SHP77 treated with DMSO at 0.1 percent for 48 hours (cell line): ENCODE measurements at places on chromosomes 11 and 22.

DNA sequence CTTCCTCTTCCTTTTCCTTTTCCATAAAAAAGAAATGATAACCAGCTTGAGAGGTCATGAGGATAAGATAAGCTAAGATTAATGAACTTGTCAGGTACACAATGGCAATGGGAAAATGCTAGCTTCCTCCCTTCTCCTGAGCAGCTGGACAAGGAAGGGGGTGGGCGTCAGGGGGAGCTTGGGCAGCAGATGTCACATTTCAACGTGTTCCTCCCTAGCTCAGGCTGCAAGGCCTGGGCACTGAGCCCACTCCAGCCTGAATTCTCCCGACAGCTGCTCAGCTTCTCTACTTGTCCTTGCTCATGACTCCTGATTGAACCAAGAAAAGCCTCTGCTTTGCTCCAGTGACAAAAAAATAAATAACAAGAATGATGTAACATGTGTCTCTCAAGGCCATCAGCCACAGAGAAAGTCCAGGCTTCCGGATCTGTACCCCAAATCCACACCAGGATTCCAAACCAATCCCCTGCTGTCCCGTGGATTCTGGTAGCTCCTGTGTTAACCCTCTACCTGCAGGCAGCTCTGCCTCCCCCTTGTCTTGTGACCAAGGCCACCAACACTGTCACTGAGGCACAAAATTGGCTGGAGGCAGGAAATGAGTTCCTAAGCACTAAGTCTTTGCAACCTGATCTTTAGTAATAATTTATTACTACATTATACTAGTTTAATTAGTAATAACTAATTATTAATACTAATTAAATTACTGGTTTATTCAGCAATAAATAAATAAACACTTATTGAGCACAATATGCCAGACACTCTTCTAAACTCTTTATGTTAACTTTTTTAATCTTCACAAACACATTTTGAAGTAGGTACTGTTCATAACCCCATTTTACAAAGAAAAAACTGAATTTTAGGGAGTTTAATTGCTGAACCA, 146.5 kb downstream of the CCDC34 start:
- peak; percentile 30 for DNase-seq

DNA sequence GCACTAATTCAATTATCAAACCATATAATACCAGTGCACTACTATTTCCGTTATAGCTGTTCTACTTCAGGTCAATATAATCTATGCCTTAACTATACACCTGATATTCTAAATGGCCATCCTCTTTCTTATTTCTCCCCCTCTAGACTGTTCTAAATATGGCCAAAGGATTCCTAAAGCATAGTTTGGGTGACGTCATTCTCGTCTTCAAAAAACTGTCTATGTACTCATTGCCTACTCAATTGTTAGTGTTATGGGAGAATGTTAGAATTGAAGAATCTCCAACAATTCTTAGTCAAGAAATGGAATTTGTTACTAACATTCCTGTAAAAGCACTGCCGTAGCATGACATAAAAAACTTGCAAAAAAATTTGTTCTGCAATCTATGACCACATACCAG, 431.1 kb upstream of the ANO3 start:
- DNase-seq, result no peak

GRCh38 chr11:17846852-17847453, 112.4 kb downstream of the KCNC1 start:
- no peak for DNase-seq

DNA sequence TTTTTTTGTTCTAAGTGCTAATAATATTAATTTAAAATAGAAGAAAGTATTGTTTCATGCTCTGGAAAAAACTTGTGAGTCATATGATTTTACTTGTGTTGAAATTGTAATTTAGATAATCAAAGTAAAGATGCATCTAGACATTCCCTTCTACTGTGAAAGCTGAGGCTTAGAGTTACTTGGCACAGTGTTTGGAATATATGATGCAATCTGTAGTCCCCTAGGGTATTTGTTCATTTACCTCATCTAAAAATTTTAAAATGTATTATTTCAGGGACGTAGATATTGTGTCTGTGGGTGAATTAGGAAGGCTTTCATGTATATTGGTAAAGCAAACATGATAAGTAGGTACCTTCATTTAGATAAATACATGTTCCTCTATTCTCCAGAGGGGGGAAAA, 793.5 kb upstream of the CNTN5 start:
- no peak for DNase-seq

DNA sequence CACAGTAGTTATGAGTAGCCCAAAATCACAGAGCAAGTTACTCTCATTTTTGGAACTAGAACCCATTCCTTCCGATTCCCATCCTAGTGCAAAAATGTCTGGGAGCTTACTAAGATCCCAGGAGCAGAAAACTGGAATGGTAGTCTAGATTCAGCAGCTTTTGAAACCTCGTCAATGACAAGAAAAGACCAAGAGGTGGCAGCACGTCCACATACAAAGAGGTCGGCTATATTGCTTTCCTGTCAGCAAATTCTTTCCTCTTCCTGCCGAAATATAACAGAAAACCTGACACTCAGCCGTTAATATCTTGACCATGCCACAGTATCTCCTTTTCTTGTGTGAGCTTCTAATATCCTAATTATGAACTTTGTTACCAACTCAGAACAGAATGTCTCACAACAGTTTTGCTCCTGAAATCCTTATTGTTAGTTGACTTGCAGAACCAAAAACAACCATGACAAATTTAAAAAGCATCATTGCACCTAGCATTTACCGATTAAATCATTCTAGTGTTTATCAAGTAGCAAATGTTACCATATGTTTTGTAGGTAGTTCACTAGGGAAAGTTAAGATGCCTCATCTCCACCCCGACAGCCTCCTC, 92.8 kb upstream of the OR9G4 start:
- DNase-seq, result no peak

GRCh38 chr11:103202048-103202651, 92.9 kb downstream of the DYNC2H1 start:
- DNase-seq, result no peak

DNA sequence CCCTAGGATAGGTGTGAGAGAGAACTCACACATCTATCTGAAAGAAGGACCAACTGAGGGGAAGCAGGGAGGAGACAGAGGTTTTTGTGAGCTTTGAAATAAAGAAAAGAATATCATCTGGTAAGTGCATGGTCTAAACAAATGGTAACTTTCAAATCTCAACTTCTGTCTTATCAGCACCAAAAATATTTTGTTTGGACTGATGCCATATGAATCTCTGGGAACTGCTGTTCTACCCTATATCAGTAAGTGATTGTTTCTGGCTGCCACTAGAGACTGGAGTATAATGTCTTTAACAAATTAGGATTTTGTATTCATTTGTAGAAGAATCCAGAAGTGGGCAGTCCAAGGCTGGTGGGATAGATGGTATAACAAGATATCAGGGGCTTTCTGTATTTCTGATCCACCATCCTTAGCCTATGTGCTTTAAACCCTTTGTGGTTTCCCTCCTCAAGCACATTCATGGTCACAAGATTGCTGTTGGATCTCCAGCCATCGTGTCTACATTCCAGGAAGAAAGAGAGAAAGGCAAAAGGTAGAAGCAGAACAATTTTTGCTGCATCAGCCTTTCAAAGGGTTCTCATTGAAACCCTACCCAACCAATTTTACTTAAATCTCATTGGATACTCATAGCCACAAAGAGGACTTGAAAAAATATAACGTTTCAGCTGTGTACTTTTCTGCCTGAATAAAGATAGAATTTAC, 4.7 kb downstream of the HEPHL1 start:
- DNase-seq, result no peak

DNA sequence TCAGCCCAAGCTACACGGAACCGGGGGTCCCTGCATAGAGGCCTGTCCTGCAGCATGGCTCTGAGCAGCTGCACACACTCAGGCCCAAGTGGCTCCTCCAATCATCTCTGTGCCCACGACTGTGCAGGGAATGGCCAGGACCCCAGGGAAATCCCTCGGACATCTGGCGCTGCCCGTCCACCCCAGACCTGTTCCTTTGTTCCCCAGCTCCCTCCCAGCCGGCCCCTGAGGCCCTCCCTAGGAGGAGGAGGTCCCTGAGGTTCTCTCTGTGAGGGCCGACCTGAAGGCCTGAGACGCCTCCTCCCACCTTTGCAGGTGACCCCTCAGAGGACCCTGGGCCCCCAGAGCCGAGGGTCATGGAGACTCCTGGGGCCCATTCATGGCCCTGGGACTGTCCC, 1.1 kb downstream of the MLC1 start:
- DNase-seq, result no peak

- no peak for DNase-seq
Observed at GRCh38 chr11:116333001-116333535, 439.7 kb downstream of the BUD13 start.

DNA sequence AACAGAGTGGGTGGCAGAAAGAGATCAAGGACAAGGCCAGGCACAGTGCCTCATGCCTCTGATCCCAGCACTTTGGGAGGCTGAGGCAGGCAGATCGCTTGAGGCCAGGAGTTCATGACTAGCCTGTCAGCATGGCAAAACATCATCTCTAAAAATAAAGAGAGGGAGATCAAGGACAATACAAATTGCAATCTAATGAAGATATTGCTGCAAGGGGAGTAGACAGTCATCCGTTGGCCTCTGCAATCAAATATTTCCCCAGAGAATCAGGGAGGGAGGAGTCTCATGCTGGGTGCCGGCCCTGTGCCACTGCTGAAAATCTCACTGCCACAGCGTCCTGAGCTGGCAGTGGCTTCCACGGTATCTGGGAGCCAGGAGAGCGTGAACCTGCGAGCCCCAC, 19.4 kb upstream of the IL17RA start:
- no peak for DNase-seq

DNA sequence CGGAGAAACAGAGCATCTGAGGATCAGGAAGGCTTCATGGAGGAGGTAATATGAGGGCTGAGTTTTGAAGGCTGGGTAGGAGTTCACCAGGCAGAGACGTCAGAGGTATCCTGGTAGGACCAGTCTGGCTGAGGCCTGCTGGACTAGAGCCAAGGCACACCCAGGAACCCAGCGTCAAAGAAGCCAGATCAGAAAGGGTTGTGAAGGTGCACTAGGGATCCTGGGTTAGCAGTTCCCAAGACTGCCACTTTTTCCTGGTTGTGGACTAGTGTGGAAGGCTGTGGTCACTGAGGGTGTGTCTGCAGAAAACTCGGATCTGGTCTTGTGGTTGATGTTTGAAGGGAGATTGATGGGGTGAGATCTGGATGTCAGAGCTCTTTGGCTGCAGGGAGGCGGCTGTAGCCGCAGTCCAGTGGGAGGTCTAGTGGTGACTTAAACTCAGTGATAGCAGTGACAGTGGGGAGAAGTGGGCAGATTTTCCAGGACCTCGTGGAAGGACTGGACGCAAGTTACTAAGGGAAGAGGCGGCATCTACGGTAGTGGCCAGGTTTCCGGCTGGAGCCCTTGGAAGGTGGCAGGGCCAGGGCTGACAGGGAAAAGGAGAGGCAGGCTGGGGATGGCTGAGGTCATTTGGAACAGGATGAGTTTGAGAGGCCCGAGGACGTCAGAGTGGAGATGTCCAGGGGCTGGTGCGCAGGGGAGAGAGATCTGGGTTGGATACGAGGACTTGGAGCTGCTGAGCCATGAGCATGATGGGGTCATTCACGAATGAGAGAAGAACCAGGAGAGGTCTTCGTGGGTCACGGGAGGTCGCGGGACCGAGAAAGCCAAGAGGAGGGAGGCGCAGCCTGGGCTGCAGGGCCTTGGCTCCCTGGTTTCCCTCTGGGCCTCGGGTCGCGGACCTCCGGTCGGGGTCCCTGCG, 10.9 kb downstream of the RELA start:
- no peak for DNase-seq

- DNase-seq, result no peak
Observed at GRCh38 chr22:39738746-39739145, 154.8 kb downstream of the ENTHD1 start.

- no peak for DNase-seq
Observed at GRCh38 chr22:43053176-43053575, 36.0 kb downstream of the TTLL1 start.

DNA sequence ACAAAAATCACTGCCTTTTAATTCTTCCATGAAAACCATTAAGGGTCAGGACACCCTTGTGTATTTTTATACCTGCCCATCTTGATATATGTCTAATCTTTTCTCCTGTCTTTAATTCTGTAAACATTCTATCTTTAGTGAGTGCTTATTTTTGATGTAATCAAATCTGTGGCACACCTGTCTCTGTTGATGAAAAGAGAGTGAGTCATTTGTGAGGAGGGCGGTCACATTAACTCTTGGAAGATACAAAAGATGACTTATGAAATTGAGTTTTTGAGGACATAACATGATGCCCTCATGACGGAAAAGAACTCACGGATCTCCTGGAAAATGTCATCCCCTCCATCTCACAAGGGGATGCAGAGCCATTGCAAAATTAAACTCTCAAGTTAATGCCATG, 206.5 kb upstream of the PGR start:
- DNase-seq, result no peak

GRCh38 chr11:36164506-36165250, 124.5 kb downstream of the COMMD9 start:
- DNase-seq, result no peak

DNA sequence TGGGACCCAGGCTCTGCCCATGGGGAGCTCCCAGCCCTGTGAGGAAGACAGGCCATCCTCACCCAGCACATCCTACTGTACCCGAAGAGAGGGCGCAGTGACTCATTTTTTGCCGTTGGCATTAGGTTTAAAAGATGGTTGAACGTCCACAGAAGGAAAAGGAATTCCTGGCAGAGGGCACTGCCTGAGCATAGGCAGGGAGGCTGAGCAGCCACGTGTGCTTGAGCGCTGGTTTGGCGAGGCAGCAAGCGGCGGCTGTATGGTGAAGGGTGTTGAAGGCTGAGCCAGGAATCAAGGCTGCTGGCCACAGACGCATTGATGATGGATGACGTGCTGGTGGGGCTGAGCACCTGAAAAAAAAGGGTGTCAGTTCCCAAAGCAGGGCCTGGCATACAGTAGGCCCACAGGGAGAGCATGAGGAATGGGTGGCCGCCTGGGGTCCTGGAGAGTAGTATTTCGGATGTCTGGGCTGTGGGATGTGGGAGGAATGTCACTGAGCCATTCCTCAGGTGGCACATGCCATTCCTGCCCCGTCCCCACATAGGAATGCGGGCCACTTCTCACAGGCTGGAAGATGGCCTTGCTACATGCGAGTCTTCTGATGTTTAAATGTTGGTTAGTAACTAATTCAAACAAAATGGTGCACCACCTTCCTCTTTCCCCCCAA, 112.5 kb downstream of the KIAA1671 start:
- no peak for DNase-seq

GRCh38 chr11:60594998-60595642, 79.9 kb downstream of the MS4A13 start:
- no peak for DNase-seq

DNA sequence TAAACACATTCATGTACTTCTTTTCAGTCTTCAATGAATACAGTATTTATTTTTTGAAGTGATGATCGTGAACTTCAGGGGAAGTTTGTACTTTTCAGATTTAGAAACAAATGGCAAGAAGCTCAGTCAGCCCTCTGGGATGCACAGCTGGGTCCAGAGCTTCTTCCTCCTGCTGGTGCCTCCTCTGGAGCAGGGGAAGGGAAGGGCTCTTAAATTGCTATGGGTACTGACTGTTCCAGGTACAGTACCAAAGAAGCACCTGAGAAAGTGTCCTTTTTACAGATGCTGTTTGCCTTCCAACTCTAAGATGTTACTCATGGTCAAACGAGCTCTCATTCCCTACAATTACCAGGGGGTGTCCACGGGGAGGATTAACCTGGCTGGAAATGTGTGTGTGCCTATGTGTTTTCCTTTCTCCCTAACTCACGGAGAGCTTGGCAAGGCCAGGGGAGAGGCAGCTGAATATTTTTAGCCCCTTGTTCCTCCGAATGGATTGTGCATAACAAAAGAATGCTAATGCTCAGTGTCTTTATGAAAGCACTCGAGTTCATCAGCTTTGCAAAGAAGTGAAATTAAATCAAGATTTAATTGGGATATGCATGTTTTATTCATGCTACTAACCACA, 313.7 kb upstream of the CADM1 start:
- DNase-seq, result no peak
